ENCODE measurements at places on chromosomes 6 and 20.

DNA sequence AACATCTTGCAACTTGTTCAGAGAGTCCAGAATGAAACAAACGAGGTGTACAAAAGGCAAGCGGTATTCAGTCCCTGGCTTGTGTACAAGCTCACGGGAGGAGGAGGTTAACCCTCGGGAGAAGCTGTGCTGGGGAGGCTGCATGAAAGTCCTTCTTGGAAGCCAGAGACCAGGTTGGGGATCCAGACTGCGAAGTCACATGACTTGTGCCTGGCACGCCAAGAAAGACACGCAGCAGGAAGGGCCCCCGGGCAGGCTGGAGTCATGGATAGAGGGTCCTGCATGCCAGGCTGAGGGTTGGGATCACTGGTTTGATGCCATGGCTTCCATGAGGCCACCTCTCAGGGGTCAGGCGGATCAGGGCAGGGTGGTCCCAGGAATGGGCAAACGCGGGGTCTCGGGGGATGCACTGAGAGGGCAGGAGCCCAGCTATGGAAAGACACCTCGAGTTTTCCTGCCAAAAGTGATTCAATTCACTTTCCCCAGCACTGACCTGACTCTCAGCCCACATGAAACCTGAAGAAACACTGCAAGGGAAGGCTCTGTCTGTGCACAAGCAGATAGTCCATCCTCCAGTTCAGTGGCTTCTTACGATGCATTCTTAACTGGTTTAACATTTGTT lies 79.4 kb downstream of the DLL1 start:
- no peak for DNase-seq

DNA sequence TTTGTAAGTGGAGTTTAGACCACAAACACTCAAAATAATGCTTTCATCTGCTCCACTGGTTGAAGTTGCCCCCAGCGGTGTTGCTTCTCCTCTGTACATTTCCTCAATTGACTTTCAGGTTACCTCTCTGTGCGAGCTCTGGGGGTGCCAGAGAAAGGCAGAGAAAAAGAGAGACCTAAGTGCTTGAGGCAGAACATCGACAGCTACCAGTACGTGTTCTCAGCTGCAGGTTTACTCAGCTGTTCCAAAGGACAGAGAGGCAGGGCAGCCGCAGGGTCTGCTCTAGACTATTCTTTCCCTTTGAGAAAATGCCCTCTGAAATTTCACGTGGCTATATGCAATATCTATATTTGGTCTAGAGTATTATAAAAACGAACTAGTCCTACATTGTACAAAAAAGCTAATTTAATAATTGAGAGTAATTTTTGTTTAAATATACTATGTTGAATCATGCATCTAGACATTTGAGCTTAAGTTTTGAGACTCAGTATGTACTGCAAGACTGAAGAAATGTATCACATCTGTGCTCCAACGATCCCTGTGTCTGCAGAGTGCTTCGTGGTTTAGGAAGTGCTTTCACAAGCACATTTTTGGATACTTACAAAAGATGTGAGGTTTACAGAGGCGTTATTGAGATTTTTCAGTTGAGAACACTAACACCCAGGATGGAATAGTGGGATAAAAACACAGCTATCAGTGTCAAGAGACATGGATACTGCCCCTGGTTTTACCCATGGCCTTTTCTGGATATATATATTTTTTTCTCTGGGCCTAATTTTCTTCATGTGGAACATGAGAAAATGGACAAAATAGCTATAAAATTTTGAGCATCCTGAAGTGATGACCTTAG lies 453.6 kb upstream of the FLRT3 start:
- no peak for DNase-seq

DNA sequence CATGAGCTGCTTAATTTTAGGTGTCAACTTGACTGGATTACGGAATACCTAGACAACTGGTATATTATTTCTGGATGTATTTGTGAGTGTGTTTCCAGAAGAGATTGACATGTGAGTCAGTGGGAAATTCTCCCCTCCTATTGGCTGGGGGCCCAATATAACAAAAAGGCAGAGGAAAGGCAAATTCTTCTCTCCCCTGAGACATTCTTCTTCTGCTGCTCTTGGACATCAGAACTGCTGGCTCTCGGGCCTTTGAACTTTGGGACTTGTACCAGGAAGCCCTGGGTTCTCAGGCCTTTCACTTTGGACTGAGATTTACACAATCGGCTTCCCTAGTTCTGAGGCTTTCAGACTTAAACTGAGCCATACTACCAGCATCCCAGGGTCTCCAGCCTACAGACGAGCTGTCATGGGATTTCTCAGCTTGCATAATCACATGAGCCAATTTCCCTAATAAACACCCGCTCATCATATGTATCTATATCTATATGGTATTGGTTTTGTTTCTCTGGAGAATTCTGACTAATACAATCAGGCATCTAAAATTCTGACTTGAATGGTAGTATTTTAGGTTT lies 7.6 kb upstream of the BTN3A3 start:
- DNase-seq, result peak; percentile 68

- no peak for DNase-seq
These were observed 12.4 kb upstream of the CPNE5 start for GRCh38 chr6:36851626-36852025.

DNA sequence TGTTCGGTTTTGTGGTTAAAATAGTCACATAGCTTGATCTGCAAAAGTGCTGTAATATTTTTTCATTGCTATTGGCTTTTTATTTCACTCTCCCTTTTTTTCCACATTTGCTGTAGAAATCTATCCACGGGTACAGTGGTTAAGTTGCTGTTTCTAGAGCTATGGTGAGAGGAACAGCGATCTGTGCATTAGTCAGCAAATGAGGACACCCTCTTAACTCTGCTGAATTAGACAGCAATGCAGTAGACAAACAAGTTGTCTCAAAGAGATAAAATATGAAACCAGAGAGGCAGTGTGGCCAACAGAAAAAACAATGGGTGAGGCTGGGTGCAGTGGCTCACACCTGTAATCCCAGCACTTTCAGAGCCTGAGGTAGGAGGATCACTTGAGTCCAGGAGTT lies 17.6 kb upstream of the SYNJ2 start:
- DNase-seq, result no peak

- no peak for DNase-seq
These were observed 18.5 kb downstream of the FRMD1 start for GRCh38 chr6:168060521-168060931.
